ENCODE measurements at places on chromosomes 1 and 21.

DNA sequence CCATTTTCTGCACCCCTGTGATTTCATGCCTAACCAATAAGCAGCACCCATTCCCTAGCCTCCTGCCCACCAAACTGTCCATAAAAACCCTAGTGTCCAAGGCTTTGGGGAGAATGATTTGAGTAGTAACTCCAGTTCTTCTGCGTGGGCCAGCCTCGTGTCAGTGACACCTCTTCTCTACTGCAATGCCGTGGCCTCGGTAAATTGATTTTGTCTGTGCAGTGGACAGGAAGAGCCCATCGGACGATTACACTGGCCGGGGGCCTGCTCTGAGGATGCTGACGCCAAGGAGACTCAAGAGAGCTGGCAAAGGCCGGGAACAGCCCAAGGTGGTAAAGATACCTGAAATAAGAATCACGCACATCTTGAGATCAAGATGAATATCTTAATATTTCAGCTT, 29.3 kb downstream of the RSPH1 start:
- DNase-seq = no peak

DNA sequence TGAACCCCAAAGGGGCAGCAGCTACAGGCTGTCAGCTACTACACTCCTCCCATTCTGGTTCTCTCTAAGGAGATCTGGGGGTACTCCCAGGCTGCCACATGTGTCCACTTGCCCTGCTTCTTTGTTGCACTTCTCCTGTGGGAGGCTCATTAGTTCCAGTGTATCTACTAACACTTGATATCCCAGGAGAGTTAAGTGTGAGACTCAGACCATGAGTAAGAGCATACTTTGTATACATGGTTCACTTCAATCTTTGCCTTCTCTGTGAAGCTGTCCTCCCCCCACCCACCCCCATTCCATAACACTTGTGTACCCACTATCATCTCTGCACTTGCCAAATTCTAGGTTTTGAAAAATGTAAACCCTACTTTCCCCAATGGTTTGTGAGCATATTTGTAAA, 34.9 kb upstream of the GADD45A start:
- no peak for DNase-seq

DNA sequence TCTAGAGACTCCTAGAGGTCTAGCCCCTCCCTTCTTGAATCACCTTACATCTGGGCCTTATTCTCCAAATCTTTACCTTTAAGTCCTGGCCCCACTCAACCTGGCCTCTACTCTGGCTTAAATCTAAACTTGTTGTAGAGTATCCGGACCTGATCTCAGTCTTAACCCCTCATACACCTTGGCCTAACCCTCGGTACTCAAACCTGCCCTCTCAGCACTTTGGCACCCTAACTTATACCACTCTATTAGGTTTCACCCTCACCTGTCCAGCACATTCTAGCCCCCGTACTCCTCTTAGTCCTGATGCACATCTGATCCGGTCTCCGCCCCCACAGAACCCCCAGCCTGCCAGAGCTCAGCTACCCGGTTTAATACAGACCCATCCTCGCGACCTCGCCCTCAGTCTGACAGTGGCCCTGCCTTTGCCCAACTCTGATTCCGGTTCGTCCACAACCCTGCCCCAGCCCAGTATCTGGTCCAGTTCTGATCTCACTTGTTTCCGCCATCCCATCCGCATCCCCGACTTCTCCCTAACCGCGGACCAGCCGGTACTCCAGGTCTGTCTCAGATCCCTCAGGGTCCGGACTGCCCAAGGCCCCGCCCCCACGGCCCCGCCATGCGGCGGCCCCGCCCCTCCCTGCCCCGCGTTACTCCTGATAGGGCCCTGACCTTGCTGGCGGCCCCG, 1.5 kb downstream of the TRIM62 start:
- DNase-seq = no peak

- DNase-seq = no peak
Observed at GRCh38 chr1:150249936-150250335, 7.6 kb upstream of the CA14 start.

DNA sequence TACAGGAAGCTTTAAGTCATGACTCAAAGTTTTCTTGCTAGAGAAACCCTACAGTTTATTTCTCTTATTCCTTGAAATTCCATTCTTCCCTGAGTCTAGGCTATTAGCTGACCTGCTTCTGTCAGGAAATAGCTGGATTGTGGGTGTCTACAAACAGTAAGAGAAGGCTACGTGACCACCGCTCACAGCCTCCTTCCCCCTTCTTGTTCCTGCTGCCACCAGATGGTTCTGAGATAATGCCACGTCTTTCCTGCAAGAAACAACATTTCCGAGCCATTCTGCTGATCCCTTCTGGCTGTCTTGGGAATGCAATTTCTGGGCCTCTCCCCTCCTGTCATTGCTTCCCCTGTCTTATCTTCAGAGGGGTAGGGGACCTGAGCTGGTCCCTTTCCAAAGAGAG, 128.9 kb upstream of the SGIP1 start:
- no peak for DNase-seq

DNA sequence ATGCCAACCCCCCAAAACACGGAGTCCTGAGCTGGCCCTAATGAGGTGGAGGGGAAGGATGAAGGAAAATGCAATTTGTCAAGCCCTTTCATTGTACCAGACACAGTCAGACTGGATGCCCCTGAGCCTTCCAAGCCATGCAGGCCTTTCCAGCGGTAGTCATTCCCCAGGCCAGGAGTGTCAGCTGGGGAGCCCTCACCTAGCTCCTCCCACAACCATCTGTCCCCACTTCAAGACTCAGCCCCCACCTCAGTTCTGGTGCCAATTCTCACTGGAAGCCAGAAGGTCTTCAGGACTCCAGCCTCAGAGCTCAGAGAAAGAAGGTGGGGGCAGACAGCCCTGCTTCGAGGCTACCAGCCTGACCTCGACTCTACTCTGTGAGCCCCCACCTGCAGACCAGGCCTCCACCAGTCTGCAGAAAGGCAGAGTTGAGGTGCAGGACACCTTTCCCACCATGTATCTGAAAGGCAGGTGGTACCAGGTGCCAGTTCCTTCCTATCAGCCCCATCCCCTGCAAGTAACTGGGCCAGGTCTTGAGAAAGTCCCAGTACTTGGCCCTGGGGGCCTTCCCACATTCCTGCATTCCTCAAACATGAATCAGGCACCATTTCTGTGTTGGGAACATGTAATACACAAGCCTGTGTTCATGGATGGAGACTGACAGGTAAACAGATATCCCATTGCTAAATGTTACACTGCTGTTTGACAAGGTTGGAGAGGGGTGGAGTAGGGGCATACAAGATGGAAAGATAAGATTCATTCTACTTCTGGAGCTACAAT, 180.6 kb upstream of the EDN2 start:
- no peak for DNase-seq

GRCh38 chr1:185653615-185654014, 80.6 kb upstream of the HMCN1 start:
- DNase-seq = no peak

DNA sequence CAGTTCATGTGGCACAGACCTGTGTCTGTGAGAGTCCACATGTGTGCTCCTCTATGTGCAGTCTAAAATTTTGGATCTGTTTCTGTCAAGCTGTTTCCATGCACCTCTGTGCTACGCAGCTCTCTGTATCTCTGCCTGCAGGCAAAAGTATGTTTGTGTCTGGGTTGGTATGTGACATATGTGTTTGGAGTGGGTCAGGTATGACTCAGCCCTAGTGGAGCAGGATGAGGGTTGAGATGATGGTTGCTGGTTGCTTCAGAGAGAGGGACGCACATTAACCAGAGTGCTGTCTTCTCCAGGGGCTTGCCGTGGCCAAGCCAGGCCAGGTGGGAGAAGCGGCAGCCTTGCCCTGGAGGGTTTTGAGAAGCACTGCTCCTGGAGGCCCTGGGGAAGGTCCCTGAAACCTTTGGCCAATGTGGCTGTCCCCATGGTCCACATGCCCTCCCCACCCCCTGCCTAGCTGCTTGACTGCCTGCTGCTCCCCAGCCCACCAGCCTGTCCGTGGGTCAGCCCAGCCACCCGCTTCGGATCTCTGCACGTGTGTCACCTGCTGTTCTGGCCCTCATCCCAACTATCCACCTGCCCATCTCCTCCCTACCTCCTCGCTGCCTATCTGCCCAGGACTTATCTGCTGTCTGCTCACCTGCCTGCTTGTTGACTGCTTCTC, 4.1 kb upstream of the EVA1B start:
- no peak for DNase-seq

DNA sequence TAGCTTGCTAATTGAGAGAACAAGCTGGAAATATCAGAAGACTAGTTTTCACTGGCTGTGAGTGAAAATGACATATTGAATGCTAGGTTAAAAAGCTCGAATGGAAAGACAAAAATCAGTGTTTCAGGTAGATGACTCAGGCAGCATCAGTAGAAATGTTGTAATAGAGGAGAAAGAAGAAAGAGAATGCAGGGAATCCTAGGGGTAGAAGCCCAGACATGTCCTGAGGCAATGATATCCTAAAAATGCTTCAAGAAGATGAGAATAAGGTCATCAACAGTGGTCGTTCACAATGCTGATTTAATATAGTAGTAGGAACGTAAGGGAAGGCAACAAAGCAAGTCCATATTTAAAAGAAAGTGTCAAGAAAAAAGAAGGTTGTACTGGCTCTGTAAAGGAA, 96.7 kb upstream of the HP1BP3 start:
- no peak for DNase-seq

GRCh38 chr1:180278596-180279395, 48.7 kb downstream of the LHX4 start:
- DNase-seq = no peak

DNA sequence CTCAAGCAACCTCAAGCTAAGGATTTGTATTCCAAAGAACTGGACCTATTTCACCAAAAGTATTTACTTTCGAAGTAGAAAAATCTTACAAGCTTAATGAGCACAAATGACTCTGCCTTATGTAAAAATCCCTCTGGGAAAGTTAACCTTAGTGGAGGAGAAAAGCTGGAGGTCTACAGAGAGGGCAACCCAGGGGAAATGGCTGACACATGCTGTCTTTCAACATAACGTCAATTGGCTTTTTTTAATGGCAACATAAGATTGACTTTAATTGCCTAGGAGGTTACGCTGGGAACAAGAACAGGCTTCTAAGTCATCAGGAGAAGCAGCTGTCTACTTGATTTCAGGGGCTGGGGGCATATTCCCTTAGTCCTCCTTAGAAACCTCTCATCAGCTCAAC, 52.3 kb downstream of the UTP25 start:
- DNase-seq = no peak

DNA sequence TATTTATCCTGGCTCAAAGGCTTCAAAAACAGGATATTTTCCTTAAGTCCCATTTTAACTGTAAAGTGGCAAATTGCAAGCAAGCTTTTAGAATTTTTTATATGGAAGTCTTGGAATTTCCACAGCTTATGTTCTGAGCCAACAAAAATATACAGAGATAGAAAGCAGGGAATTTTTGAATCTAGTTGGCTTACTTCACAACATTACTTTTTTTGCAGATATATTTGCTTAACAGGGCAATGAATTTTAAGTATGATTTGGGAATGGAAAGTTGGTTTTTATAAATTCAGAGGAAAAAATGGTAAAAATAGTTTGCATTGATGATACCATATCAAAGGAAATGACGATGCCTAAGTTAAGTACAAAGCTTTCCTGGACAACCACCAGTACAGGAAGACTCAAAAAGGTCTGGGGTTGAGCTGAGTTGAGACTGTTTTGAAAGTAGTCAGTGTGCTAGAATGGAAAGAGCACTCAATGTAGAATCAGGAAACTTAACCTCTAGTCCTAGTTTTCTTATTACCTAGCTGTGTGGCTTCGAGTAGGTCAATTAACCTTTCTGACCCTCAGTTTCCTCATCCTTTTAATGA, 11.0 kb upstream of the VCAM1 start:
- DNase-seq = no peak

GRCh38 chr1:224387302-224387912, 30.7 kb downstream of the CNIH4 start:
- DNase-seq = no peak

GRCh38 chr1:213399695-213400094, 348.7 kb downstream of the RPS6KC1 start:
- no peak for DNase-seq

DNA sequence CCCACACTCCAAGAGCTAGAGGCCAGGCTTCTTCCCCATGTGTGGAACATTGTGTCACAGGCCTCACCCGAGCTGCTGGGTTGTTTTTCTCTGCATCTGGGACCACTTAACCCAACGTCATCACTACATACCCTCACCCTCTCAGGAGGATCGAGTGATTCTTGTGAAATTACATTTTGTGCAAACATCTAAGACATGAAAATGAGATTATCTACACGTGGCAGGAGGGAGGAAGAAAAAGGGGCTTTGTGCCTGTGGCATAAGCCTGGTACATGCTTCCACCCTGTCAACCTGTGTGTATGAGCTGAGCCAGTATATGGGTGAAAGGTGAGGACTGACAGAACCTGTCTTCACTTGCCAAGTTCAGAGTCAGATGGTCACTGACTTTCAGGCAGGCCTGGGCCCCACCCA, 1.6 kb downstream of the CPT2 start:
- DNase-seq = no peak

DNA sequence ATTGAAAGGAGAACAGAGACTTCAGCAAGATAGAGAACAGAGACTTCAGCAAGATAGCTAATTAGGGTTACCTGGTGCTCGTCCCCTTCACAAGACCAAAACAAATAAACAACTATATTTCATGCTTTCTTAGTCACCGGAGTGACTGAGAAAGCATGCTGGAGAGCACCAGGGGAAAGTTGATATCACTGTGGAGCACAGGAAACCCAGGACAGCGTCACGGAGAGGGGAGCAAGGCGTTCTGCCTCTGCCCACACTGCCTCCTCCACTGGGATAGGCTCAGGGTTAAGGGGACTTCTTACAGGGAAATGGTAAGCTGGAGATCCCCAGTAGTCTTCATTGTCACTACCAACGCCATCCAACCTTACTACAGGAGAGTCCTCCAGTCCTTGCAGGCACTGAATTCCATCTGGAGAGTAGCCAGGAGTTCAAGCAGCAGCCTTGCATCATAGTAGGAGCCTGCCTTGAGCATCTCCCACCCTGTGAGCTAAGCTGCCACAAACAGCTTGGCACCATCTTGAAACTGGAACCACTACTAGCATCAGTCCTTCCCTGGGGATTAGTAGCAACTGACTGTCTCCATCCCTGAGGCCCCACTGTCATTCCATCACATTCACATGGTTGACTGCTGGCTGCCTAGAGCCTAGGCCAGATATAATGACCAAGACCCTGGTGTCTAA, 239.4 kb downstream of the PLPP3 start:
- DNase-seq = no peak

Data from NCI-H1092 (cell line).